Urinary bladder (tissue), 4 donors: ENCODE measurements at places on chromosomes 6 and 20. TPM values are rescaled to one million over a fixed set of nuclear protein-coding genes. Genes with fewer than 3 reads are reported as not detected.

DEFB124 gene
- not detected for total RNA-seq

GRCh38 chr6:149830731-149831307 is 33.3 kb downstream of the LRP11 start:
- DNase-seq, result no peak

SLC35F1 gene
- total RNA-seq, result 9.1 TPM

DNA sequence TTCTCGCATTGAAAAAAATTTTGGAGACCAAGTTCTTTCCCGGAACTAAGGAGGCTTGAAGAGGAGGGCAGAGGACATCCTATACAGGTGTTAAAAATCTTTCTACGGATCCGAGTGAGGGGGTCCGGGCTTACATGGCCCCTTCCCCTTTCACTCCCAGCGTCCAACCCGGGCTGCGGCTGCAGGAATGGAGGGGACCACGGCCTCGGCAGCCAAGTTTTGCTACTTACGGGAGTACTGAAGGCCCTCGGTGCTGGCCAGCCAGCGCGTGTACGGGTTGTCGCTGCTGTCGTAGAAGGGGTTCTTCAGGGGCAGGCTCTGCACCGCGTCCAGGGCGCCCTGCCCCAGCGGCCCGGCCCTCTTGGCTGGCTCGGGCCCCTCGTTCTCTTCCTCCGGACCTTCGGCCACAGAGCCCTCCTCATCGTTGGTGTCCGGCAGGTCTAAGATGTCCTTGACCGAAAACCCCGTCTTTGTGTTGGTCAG is 642 bp downstream of the NKX2-2 start:
- DNase-seq, result no peak

TBP gene
- 11.4 TPM for total RNA-seq

GRCh38 chr6:28208111-28208659 is 16.9 kb upstream of the ZSCAN9 start:
- no peak for DNase-seq

DNA sequence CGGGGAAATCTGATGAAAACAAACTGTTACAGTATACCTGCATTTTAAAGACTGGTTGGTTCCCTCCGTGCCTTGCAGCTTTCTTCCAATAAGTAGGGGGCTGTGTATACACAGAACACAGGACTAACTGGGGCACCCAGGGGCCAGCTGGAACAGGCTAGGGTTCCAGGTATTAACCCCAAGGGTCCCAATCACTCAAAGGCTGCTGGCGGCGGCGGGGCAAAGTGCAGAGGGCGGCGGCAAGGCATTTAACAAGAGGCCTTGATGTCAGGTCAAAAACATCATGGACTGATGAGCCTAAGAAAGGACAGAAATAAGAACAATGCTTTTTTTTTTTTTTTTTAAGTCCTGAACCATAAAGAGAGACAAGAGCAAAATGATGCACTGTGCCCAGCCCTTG is 2.5 kb downstream of the PMEPA1 start:
- DNase-seq, result no peak

- no peak for DNase-seq
Measured at GRCh38 chr6:107237992-107238660, 122.8 kb upstream of the BEND3 start.

DNA sequence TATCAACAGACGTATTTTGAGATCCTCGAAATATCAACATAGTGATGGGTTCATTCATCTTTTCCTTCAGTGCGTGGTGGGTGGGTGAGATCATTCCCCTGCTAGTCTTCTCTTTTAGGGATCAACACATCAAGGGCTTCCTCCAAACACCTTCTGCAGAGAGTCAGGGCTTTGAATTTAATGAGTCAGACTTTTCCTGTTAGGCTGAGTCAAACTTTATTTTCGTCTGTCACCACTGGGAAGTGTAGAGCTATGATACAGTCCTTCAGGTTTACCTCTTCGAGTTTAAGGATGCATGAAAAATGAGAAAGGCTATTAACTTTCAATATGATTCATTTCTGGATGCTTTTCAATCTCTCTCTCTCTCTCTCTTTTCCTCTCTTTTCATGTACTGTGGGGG is 189.1 kb downstream of the BMP2 start:
- DNase-seq, result no peak

DNA sequence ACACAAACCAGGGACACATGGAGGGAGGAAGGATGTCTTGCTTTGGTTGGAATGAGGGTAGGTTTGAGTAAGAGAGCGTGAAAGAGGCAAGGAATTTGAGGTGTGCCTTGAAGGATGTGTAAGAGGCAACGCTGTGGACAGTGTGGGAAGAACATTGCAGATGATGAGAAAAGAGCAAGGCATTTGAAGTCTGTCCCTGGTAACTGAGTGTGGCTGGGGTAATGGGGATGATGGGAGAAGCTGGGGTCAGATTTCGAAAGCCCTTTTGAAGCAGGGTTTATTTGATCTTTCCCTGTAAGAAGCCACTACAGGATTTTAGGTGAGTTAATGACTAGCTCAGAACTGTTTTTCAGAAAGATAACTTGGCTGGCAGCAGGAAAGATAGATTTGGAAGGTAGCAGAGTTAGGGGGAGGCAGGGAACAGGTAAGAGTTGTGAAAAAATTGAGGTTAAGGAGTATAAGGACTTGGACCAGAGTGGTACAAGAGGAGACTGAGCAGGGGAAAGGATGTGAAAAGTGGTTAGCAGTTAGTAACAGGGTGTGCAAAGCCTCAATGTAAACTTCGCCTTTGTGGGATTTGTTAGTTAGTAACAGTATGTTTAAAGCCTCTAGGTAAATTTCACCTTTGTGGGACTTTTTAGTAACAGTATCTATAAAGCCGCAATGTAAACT is 17.7 kb downstream of the UTRN start:
- no peak for DNase-seq

DLK2 gene
- total RNA-seq, result 2.0 TPM

SLC32A1 gene
- total RNA-seq, result not detected
